T-cell (primary cell): ENCODE measurements at places on chromosomes 5 and 9.

GRCh38 chr5:10505517-10506095 lies 58.3 kb upstream of the ANKRD33B start:
- no peak for DNase-seq

GRCh38 chr5:149365418-149365817 lies 7.6 kb downstream of the PCYOX1L start:
- DNase-seq: no peak

DNA sequence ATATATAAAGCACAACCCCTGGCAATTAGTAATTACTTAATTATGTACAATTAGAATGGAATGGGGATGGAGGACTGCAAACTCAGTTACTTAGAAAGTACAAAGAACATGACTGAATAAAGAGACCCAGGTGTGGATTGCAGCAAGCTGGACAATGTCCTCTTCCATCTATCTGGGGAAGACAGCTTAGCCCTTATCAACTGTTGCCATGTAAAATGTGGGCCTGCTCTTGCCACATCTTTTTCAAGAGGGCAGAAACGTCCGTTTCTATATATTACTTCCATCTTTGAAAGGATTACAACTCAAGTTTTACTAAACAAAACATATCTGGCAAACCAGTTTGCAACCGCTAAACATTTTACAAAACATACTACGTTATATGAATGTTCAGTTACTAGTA lies 26.2 kb downstream of the GOLPH3 start:
- DNase-seq: no peak

- DNase-seq: no peak
Observed at GRCh38 chr5:135650081-135650480, 71.3 kb upstream of the CXCL14 start.

- no peak for DNase-seq
Observed at GRCh38 chr5:132877938-132878337, 4.5 kb downstream of the LEAP2 start.

DNA sequence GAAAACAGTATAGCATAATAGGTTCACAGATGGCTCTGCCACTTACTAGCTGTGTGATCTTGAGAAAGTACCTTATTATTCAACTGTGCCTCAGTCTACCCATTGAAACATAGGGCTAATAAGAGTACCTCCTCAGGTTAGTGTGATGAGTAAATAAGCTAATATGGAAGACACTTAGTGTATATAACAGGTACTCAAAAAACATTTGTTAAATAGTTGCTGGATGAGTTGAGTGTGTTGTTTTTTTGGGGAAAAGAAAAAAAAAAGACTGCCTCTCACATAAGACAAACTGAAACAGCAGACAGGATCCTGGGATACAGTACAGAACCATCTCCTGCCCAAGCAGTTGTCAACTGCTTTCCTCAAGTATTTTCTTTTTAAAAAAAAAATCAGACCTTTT lies 5.2 kb downstream of the STOM start:
- DNase-seq: no peak

GRCh38 chr5:83156001-83156400 lies 78.7 kb downstream of the XRCC4 start:
- no peak for DNase-seq

- DNase-seq: no peak
Observed at GRCh38 chr5:141135030-141135717, at the start of gene PCDHB5. TSS of gene PCDHB5 (plus strand) at chr5:141135206. CDS start at chr5:141135435, 229 bp downstream.

GRCh38 chr9:100084128-100084453 lies 14.7 kb downstream of the ERP44 start:
- no peak for DNase-seq

DNA sequence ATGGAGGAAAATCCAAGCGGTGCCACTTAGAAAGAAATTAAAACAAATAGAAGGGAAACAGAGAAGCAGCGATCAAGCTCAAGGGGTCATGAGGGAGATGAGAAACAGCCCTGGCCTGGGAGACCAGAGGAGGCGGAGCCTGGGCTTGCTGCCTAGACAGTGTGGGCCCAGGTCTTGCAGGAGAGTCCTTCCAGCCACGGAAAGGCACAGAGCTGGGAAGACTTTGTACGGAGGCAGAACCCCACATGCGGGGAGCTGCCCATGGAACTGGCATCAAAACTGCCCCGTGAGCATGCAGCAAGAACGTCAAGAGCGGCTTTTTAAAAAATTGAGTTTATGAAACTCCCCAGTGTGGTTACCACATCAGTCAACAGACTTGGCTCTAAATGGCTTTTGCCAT lies 119.4 kb downstream of the IRX1 start:
- DNase-seq: no peak

- peak; percentile 42 for DNase-seq
Observed at GRCh38 chr5:179668391-179668790, 12.4 kb downstream of the CBY3 start.

DNA sequence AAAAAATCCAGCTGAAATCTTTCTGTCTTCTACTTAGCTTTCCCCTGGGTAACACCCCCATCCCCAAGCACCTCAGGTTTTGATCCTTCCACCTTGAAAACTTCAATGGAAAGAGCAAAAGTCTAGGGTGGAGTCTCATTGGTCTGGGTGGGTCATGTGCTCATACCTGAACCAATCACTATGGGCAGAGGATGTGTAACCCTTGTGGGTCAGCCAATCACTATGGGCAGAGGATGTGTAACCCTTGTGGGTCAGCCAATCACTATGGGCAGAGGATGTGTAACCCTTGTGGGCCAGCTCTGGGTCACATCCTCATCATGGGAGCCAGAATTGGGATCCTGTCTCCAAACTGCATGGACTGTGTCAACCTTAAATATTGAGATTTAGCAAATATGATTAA lies 18.5 kb downstream of the NAIF1 start:
- no peak for DNase-seq

GRCh38 chr9:136079211-136079915 lies 15.7 kb downstream of the NACC2 start:
- DNase-seq: no peak

DNA sequence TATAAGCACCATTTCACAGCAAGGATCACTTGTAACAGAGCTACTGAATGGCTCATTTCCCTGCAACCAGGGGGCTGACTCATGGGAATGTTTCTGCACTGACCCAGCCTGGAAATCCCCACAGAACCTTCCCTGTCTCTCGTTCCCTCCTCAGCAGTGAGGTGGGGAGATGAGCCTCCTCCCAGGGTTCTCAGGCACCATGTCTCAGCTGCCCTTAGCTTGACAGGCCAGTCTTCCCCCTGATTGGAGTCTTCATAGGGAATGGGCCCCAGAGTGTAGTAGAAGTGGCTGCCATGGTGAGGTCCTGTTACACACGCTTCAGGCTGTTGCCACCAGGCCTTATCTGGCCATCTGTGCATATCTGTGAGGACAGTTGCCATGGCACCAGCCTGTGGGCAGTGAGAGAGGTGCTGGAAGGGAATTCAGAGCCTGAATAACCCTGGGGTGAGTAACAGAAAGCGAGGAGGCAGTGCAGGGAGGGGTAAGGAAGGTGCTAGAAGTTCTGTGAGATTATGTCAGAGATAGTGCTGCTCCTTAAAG lies 324.4 kb downstream of the ENC1 start:
- DNase-seq: no peak

GRCh38 chr5:8843771-8844170 lies 702.1 kb downstream of the SEMA5A start:
- DNase-seq: no peak

DNA sequence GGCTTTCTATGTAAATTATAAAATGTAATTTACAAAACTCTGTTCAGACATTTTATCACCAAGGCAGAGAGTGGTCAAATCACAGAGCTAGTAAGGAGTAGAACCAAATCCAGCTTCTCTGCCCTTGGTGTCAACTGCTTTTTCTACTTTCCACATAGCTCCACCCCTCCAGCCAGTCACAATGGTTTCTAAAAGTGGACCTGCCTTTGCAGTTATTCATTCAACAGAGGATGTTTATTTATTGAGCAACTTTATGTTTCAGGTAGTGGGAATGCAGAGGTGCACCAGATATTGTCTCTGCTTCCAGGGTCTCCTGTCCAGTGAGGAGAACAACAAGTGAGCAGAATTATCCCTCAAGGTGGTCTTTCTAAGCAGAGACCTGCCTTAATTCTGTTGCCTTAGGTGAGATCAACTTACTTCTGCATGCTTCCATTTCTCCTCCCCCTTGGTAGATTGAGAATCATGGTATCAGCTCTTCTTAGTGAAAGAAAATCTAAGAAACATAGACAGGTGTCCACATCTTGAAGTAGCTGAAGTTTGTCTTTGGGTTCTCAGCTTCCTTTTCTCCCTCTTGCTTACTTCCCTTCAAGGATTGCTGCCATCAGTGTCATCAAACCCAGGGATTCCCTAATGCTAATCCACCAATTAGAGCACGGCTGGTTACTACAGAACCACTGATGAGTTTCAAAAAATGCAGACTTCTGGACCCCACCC lies 17.2 kb upstream of the PDCD1LG2 start:
- no peak for DNase-seq

- DNase-seq: no peak
Observed at GRCh38 chr9:121679901-121680635, 28.6 kb downstream of the DAB2IP start.

DNA sequence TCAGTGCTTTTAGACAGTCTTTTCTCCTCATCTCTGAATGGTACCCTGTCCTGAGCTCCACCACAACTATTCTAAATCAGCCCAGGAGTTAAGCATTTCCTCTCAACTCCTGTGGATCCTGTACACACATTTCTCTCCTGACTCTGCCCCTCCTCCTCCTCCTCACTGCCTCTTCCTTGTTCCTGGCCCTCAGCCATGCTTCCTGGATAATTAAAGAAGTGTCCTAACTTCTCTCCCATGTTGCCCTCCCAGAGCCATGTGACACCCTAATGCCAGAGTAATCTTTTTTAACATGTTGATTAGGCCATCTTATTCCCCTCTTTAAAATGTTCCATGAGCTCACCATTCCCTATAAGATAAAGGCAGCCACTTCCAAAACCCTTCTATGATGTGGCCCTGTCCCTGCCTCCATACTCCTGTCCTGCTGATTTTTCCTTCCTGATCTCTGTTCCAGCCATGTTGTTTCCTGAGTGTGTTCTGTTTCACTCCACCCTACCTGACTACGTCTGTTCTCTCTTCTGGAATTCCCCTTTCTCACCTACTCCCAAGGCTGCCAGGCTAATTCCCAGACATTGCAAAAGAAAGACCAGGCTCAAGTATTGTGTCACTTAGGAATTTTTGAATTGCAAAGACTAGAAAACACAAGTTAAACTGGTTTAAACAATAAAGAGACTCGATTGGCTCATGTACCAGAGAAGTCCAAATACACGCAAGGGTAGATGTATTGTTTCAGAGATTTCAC lies 295.2 kb downstream of the MAST4 start:
- DNase-seq: no peak

DNA sequence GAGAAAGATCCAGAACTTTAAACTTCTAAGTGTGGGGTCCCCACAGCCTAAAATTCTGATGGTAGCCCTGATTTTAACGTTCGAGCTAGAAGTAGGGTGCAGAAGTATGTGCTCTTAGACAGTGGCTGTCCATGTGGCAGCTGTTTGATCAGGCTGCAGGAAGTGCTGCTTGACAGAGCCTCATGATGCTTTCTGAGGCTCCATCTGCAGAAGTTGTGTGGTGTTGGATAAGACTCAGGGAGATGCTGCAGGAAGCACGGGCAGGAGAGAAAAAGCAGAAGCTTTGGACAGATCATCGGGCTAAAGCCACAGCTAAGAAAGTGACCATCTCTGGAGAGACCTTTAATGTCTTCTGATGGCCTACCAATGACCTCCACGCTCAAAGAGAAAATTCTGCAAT lies 8.1 kb downstream of the MTMR12 start:
- DNase-seq: no peak

GRCh38 chr5:115810761-115811160 lies 5.7 kb downstream of the CDO1 start:
- DNase-seq: no peak

DNA sequence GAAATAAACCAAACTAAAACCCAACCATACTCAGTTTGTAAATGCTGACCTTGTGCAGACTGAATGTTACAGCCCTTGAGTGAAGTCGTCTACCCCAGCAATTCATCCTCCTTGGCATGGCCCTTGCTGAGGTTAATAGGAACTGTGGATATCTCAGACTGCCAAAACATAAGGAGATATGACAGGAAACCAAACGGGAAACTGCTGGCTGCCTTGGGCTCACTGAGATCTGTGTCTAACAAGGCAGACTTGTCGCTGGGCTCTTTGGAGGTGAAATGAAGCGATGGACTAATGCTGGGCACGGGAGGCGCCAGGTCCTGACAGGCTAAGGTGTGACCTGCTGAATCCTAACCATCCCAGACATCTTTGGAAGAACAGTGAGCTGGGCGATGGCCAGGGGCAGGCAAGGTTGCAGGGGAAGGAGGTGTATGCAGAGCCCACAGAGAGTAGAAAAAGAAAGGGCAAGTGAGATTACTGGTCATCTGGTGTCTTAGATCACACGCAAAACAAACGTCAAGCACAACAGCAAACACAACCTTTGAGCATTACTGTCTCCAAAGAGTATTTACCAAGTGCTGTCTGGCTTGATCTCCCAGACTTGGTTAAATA lies 44.6 kb upstream of the ALDH1A1 start:
- DNase-seq: no peak

DNA sequence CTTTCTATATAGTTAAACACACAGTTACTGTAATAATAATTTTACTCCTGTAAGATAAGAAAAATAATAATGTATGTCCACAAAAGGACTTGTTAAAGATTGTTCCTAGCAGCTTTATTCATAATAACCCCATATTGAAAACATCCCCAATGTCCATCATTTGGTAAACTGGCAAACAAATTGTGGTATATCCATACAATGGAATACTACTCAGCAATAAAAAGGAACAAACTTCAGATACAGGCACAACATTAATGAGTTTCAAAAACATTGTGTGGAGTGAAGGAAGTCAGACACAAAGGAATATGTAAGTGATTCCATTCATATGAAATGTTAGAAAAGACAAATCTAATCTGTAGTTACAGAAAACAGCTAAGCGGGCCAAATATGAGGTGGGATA lies 1.9 kb upstream of the MEGF10 start:
- no peak for DNase-seq
